Thyroid gland (tissue), 4 donors: ENCODE measurements at places on chromosomes 1 and 21.

DNA sequence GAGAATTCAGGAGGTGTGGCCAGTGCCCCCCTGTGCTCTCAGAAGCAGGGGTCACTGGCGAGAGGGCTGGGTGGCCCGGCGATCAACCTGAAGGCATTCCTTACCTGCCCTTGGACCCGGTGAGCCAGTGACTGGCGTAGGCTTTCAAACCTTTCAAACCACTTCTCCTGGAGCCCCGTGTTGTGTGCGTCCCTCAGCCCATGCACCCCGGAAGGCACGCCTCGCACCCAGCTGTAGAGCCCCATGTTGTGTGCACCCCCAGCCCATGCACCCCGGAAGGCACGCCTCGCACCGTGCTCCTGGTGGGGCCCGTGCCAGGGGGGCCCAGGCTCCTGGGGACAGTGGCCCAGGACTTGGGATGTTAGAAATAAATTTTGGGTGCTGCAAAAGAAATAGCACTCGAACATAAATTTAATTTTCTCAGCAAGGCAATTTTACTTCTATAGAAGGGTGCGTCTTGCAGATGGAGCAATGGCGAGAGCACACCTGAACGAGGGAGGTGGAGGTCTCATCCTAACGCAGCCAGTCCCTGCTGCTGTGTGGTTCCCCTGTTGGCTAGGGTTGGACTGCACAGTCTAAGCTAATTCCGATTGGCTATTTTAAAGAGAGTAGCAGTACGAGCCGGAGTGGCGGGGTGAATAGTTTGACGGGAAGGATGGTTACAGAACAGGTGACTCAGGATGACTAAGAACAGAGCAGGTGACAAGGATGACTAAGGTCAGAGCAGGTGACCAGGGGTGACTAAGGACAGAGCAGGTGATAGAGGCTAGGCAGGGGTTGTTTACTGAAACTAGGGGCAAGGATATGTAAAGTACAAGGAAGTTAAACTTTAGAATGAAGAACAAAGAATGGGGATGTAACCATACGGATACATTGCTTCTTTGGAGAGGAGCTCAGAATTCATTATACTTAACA is 47.4 kb downstream of the PRKCZ start:
- no peak for DNase-seq

DNA sequence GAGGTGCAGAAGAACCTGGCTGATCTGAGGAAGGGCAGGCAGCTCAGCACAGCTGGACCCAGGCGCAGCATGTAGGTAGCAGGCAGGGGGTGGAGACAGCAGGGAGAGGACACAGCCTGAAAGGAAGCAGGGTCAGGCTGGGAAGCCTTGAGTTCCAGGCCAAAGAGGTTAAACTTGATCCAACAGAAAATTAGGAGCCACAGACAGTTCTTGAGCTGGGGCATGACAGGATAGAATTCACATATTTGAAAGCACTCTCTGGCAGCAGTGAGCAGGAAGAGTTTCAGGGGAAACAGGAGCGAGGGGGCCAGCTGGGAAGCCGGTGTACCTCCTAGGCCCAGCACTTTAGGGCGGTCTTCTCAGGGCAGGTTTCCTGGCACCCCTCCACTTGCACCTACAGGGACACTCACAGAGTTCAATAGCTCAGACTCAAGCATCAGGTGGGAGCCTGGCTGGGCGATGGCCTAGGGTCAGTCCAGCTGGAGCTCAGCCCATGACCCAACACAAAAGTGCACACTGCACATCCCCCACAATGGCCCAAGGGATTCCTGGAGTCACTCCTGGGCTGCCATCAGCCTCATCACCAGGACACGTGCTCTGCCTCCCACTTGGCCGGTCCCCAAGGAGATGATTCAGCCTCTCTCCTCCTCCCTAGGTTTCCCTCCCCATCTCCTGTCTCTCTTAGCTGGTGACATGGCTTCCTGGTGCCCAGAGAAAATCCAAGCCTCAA is 22.7 kb downstream of the MATN1 start:
- no peak for DNase-seq

- no peak for DNase-seq
These were observed 85.4 kb upstream of the CD53 start for GRCh38 chr1:110787328-110788071.

DNA sequence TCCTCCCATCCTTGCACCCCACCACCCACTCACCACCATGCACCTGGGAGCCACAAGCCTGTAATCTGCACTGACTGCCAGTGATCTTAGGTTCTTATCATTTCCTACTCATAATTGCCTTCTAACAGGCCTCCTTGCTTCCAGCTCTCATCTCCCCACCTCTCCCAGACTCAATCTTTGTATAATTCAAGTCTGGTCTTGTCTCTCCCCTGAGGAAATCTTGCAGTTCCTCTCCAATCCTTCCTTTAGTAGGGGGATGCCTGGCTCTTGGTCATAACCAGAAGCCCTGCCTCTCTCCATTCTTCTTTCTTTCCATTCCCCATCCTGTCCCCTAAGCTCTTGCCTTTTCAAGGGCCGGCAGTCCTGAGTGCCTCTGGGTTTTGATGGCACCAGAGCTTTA is 27.8 kb downstream of the PIGM start:
- no peak for DNase-seq

- no peak for DNase-seq
These were observed 12.1 kb downstream of the RHOU start for GRCh38 chr1:228747301-228747935.

GRCh38 chr1:219650880-219651279 is 38.0 kb upstream of the ZC3H11B start:
- DNase-seq = no peak

- no peak for DNase-seq
These were observed 472.3 kb upstream of the VAMP3 start for GRCh38 chr1:7298749-7299151.

GRCh38 chr1:90104941-90105538 is 110.1 kb downstream of the ZNF326 start:
- DNase-seq = no peak

DNA sequence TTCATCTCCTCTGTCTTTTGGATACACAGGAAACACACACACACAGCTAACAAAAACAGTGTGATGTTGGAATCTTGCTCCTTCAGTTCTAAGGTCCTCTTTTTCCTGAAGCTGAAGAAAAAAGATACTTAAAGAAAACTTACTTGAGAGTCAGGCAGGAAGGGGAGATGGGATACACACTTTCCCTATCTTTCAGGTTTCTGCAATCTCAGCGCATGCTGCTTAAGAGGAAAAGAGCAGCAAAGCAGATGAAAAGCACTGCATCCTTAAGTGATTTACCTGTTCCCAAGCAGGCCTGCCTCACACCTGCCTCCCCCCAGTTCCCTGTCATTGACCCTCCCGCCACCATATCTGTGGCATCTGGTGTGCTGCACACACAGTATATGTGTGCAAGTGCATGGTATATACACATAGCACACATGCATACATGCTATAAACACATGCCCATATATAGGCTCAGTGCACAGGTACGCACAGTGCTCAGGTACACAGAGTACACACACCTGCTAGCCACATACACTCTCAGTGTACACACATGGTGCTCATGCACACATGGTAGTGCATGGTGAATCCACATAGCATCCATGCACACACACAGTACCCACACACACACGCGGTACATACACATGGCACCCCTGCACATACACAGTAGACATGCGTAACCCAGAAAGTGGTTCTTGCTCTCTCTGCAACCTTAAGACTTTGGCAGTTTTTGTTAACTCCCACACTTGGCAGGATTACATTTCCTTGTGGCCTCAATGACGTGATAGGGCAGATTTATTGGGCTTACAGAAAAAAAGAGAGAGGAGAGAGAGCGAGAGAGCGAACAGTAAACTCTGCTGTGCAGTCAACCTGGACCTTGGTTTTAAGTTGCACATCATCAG is 166.9 kb downstream of the TOMM20 start:
- peak; percentile 30 for DNase-seq

GRCh38 chr21:44926331-44927101 is 5.8 kb upstream of the ITGB2 start:
- DNase-seq = no peak

GRCh38 chr1:200314085-200314750 is 95.6 kb downstream of the ZNF281 start:
- no peak for DNase-seq

- DNase-seq = no peak
These were observed 22.7 kb upstream of the PRKACB start for GRCh38 chr1:84121360-84121759.

- peak; percentile 25 for DNase-seq
These were observed 573 bp downstream of the PSMG1 start for GRCh38 chr21:39182484-39183271.

GRCh38 chr1:234602334-234603220 is 7.4 kb downstream of the IRF2BP2 start:
- peak; percentile 21 for DNase-seq

DNA sequence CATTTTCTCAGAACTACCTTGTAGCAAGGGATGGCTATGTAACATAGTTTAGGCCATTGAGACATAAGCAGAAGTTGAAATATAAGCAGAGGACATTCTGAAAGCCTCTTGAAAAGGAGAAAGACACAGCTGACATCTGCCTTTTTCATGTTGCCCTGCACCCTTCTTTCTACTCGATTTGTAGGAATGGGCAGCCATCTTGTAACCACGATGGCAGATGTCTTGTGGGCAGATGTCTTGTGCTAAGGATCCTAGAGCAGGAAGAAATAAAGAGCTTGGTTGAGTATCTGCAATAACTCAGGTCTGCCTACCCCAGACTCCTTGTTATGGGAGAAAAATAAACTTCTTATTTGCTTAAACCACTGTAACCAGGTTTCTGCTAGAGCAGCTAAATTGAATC is 351.0 kb downstream of the PDE4B start:
- DNase-seq = no peak

DNA sequence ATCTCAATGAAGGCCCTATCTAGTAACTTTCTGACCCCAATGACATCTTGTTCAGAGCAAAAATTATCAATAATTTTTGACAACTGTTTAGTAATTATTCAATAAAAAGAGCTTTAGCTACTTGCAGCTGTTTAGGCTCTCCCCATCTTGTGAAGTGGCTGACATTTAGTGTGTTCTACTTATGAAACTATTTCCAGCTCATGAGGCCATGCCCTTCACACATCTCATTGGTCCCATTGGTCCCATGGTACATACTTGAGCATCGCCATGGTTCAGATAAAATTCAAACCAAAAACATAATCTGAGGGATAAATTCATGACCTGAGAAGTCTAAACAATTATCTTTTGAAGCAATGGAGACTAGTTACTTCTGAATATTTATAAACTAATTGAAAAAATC is 24.2 kb downstream of the SPRTN start:
- no peak for DNase-seq

- DNase-seq = no peak
These were observed 792.3 kb upstream of the ADAMTS5 start for GRCh38 chr21:27759091-27759659.

GRCh38 chr1:150034336-150034735 is 23.8 kb upstream of the OTUD7B start:
- no peak for DNase-seq

- no peak for DNase-seq
These were observed 10.4 kb downstream of the CAMTA1 start for GRCh38 chr1:6795661-6796060.

- DNase-seq = no peak
These were observed 83.2 kb upstream of the PBX1 start for GRCh38 chr1:164475834-164476233.

GRCh38 chr1:209095627-209096595 is 487.6 kb upstream of the CAMK1G start:
- no peak for DNase-seq

- DNase-seq = no peak
These were observed 257.2 kb downstream of the TTLL7 start for GRCh38 chr1:83741770-83742169.

DNA sequence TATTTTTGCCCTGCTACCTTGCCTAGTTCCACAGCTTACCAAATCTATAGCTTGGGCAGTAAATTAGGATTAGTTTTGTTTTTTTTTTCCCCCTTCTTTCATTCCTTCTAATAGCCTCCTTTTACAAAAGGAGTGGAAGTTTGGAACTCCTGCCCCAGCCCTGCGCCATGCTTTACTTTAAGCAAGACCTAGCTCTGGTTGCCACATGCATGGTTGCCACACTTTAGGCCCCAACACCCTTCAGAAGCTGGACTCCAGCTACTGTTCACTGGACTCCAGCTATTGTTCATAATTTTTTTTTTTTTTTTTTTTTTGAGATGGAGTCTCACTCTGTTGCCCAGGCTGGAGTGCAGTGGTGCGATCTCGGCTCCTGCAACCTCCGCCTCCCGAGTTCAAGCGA is 115.8 kb downstream of the NR5A2 start:
- DNase-seq = no peak

DNA sequence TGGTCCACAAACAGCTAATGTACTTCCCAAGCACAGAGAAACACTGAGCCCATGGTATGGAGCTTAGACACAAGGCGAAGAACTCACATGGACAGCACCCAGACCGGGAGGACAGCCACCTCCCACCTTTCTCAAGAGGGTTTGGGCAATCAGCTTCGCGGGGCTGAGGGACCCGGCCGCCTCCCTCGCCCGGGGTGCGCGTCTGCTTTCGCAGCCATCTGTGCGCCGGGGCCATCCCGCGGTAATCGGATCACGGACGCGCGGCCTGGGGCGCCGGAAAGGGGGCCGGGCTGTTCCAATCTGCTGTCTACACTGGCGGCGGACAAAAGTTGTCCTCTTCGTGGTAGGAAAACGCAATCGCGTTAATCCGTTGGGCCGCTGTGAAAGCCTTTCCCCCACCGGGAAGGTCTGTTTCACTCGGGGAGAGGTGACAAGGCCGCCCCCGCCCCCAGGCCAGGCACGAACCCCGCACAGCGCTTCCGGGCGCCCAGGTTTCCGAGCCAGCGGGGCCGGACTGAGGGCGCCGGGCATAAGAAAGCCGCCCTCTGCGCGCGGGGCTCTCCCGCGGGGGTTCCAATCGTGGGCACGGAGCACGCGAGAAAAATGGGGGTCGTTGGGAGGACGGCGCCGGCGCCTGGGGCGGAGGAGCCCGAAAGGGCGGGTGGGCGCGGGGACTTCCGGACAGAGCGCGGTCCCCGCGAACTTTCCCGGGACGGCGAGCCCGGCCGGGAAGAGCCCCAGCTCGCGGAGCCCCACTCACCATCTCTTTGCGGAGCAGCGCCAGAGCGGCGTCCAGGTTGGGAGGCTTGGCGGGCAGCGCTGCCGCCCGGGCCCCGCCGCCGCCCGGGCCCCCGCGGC is 664 bp downstream of the FAM89A start:
- peak; percentile 37 for DNase-seq
